ENCODE measurements at places on chromosomes 7 and 10.

DNA sequence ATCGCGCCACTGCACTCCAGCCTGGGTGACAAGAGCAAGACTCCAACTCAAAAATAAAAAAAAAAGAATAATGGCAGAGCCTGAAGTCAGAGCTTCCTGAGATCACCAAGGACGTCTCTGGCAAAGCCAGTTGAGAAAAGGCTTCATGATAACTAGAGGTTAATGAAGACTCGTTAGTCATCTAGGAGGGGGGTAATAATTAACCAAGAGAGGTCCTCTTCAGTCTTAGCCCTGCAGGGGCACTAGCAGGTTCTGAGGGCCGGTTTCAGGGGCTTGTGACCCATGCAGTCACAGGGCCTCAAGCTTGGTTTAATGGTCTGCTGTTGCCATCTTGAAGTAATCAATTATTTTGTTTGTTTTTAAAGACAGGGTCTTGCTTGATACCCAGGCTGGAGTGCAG lies 28.6 kb upstream of the PROSER2 start:
- DNase-seq: no peak

DNA sequence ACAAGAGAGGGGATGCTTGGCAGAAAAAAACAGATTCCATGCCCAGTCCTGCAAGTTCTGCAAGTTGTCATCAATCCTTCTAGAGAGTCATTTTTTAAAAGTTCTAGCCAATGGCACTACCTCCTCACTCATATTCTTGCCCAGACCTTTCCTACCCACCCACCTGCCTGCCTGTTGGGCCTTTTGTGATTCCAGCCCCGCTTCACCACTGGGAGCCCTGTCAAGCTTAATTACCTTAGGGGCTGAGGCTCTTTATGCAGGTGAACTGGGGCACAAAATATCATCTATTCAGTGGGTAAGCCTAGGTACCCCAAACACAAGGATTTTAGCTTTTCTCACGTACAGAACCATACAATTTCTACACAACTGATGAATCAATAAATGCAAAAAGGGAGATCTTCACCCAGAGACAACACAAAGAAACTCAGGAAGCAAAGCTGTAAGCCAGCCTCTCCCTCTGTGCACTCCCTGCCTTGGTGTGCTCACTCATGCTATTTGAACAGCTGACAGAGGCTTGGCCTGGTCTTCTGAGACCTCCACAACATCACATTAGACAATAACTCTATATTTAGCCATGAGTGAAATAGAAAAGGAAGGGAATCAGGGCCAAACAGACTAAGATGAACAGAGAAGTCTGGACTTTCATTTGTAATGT lies 222.6 kb downstream of the HTR7 start:
- no peak for DNase-seq

GRCh38 chr10:644076-644942 lies 45.2 kb downstream of the DIP2C start:
- DNase-seq: no peak

DNA sequence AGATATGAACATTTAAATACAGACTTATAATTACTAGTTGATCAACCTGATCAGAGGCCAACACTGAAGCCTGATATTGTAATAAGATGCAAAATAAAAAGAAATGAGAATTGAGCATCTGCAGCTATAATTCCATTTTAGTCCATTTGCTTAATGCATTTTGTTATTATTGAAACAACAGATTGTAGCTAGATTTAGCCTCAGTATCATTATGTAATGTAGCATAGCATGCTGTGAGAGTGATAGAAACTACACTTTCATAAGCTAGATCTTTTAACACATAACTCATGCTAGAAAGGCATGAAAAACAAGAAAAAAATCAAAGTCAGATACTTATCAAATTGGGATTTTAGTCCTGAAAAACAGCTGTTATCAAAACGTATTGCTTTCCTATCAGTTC lies 292.7 kb upstream of the ADARB2 start:
- no peak for DNase-seq

DNA sequence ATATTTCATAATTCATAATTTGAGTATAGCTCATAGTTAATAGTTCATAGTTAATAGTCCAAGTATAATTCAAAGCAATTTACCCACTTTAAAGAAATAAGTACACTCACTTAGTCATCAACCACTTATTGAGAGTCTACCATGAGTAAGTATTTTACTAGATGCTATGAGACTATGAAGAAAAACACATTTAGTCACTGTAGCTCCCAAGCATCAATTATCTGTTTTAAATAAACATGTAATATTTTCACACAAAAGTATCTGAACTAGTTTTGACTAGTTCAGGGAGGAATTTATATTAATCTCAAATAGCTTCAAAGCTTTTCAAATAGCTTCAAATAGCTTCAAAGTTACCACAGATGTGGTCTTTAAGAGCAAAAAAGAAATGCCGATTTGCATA lies 119.2 kb downstream of the ANK3 start:
- DNase-seq: no peak

GRCh38 chr10:17905491-17905890 lies 46.2 kb upstream of the SLC39A12 start:
- DNase-seq: no peak

All from stimulated activated CD8-positive, alpha-beta memory T cell treated with anti-CD3 and anti-CD28 coated beads, Interleukin-4, amount 100 ng/mL, for 4 hours (primary cell).